ENCODE measurements at places on chromosomes 12 and 14.

DNA sequence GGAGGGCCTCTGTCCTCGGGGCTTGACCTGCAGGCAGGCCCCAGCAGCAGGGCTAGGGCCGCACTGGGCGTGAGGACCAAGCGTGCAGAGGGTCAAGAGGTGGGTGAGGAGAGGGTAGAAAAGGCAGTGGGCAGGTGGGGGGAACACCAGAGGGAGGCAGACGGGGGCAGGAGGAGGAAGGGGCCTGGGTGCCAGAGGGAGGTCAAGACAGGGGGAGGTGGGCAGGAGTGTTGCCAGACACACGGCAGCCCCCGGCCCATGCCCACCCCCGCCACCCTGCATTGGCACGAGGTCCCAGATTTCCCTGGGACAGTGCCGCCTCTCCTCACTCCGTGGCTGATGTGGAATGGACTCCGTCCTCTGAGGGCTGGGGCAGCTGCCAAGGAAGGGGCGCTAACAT is 8.2 kb downstream of the TMEM121 start:
- DNase-seq = no peak

GRCh38 chr12:106461730-106462129 is 104.2 kb downstream of the POLR3B start:
- no peak for DNase-seq

- no peak for DNase-seq
These were observed 25.0 kb downstream of the SYNDIG1L start for GRCh38 chr14:74400919-74401503.

GRCh38 chr14:29712601-29713000 is 215.0 kb downstream of the PRKD1 start:
- no peak for DNase-seq

- no peak for DNase-seq
These were observed 503.7 kb downstream of the SLC6A15 start for GRCh38 chr12:84408936-84409335.

DNA sequence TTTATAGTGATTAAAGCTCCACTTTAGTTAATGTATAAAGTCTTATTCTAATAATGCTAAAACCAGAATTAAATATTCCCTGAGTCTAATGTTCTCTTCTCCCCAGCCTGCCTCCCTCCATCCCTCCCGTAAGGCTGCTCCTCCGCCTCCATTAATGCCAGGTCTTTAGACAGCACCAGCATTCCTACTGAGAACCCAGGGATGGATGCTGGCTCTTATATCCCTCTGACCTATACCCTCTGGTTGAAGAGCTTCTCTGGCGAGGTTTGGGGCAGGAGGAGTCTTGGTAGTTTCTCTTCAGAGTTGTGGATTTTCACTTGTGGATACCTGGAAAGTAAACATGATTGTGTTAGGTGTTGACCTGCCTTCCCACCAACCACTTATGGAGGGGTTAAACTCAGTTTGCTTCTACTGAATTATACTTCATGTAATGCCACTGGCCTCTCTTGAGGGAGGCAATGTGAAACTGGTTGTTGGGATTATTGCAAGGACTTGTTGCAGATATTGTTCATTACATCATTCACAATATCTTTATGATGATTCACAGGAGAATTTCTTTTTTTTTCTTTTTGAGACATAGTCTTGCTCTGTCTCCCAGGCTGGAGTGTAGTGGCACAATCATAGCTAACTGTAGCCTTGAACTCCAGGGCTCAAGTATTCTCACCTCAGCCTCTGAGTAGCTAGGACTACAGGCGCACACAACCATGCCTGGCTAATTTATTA is 11.1 kb upstream of the SMAGP start:
- no peak for DNase-seq

- DNase-seq = no peak
These were observed 371.5 kb downstream of the ALG10 start for GRCh38 chr12:34393821-34394150.

DNA sequence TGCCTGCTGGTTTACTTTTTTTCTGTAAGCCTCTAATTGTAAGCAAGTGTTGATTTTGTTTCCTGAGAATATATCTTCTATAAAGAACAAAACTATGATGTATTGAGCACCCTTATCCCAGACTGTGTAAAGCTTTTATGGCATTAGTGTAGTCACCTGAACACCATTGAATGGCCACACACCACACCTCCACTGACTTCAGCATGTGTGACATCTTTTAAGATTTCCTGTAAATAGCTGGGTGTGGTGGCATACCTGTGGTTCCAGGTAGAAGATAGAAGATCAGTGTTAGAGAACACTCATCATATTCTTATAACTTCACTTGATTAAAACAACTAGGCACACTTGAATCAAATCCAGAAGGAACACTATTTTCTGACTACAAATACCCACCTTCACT is 51.3 kb downstream of the WBP11 start:
- no peak for DNase-seq

DNA sequence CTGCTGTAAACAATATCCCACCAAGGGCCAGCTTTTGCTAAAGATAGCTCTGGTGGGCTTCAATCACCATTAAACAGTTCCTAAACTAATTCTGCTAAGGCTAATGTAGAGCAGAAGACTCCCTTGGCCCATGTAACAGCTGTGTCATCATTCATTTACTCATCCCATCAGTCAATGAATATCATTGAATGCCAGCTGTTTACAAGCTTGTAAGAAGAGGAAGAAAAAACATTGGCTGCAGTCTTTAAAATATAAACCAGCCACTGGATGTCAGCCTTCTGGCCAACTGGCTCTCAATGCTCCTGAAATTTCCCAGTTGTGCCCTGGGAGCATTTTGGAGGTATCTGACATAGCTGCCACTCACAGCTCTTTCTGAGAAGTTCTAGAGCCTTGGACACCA is 18.0 kb upstream of the MAP3K9 start:
- no peak for DNase-seq

DNA sequence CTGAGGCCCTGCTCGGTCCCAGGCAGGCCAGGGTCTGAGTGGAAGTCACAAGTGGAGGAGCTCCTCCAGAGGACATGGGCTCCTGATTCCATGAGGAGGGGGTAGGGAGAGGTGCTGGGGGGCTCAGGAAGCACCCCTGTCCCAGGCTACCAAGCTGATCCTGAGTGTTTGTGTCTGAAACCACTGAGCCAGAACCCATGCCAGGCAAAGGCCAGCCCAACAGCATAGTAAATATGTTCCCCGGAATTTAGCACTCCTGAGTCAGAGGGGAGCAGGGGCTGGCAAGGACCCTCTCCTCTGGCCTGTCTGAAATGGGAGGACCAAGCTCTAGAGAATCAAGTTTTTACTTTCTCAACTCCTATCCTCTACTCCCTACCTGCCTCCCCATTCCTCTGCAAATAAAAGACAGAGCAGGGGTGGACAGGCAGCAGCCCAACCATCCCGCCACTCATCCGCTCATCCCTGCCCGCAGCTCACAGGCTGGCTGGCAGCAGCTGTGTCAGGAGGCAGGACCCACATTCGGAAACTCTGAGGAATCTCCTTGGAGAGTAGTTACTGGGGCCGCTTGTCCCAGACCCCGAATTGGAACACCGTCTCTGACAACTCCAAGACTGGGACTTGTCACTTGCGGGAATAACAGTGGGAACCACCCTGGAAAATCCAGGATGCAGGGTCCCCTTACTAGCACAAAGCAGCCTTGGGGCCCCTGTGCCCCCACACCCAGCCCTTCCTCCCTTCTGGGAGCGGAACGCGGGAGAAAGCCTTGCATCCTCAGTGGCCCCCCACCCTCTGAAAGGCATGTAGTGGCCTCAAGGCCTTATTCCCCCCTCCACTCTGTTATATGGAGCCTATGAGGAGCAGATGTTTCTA is 102.5 kb downstream of the ZFP36L1 start:
- DNase-seq = no peak

All from activated naive CD4-positive, alpha-beta T cell treated with Interleukin-2 at 50 U/mL for 16 hours (primary cell).